ENCODE measurements at places on chromosomes 5 and 9.

DNA sequence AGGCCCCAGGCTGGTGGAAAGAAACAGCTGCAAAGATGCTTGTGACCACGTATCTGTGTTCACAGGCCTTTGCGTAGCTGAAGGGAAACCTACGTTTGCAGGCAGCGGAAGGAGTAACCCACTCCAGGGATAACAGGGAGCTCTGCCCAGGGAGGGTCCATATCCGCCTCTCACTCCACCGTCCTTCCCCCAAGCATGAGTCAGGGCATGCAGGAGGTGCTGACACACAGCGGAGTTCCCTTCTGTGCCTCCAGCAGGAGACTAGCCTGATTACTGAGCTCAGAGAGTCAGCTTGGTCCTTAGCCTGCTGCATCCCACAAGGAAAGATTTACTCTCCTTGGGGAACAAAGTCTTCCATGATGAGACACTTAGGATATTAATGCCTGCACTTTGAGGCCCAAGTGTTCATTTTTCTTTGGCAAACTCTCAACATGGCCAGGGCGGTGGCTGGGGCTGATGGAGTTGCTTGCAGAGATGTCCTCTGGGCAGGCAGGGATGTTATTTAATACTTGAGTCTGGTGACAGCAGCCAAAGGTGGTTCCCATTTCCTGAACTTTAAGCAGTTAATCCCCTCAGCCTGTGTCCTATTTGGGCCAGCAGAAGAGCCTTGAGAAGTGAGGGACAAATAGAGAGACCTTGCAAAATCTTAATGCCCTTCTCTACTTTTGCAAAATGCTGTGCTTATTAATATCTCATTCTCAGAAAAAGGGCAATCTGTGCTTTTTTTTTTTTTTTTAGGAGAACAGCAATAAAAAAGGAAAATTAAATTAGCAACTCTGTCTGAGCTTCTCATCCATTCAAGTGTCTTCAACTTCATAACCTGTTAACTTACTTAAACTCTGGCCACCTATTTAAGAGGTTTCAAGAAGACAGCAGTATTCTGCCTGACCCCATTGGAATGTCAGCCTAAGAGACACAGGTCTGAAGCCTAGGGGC is 222.1 kb downstream of the HSPA4 start:
- no peak for DNase-seq

DNA sequence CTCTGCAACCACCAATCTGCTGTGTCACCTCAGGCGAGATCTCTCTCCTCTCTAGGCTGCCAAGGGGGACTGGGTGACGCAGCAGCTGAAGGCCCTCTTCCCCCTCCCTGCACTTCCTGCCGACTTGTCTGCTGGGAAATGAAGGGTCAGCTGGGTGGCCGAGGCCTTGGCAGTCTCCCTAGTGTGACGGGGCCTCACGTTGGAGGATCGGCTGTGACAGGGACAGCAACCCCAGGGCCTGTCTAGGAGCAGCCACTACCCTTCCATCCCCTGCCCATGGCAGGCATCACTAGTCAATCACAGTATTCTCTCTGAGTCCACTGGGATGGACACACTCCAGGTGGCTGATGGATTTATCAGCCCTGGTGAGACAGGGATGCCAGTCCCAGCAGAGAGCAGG is 107.3 kb upstream of the SARDH start:
- no peak for DNase-seq

DNA sequence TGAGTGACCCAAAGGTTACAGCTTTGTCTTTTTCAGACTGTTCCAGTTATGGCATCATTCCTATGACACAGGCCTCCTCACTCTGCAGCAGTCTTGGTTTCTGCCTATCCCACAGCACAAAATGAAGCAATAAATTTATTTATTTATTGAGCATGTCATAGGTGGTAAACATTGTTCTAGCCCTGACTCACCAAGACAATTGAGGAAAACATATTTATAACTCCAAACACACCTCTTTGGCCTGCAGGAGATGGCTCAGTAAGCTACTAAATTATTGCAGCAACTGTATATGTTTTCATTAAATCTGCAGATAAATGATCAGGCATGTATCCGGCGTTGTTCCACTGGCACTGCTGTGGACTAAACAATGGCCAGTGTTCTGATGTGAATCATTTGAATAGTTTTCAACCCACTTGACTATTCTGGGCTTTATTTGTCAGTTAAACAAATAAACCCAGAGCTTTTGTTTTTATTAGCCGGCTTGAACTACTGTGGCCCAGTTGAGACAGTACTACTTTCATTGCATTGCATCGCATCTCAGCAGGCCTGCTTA is 83.2 kb downstream of the FOXD1 start:
- no peak for DNase-seq

- no peak for DNase-seq
These were observed 47.9 kb upstream of the ZBTB43 start for GRCh38 chr9:126756876-126757415.

DNA sequence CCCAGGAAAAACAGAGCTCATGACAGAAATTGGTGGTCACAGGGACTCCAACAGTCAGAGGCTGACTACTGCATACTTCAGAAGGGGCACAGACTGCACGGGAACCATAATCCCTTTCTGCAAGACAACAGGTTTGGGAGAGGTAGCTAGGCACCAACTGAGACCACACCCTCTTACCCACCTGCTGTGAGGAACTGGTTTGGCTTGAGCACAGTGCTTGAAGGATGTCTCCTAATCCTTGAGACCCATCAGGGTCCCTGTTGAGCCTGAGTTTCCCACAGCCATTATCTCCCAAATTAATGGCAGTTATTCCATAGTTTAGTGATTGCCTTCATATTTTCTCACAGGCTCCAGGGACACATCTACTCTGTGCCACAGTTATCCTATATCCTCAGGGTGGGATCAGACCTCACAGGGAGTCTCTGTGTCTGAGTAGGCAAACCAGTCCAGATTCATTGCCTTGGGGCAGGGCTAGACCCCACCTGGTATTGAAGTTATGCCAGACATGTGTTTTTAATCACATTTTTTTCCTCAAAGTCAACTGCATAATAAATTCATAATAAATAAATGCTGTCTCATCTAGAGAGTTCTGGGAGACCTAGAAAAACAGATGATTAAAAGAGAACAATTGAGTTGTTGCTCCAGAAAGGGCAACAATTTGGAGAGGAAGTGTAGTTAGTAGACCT is 9.3 kb upstream of the CAST start:
- no peak for DNase-seq

All from GM06990 (cell line).